ENCODE measurements at places on chromosomes 3 and 15.

DNA sequence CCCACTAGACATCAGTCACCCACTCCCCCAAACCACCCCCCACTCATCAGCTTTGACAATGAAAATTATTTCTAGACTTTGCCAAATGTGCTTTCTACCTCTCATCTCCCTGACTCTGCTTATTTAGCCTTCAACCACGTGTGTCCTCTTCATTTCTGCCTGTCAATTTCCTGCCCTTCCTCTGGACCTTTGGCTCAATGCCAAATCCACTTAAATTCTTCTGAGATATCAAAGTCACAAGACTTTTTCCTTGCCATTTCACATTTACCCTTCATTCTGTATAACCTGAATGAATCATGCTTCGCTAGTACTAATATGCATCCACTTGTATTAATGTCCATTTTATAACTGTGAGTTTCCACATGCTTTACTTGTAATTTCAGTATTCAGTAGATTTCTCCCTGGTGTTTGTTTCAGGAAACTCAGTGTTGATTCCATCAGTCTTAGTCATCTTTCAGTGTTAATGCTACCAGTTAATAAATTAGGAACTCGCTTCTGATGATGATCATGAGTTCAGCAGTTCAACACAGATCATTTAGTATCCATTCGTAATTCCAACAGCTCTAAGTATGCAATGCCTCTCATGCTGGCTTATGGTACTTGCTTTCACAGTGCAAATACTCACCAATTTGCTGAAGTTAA lies 128.2 kb upstream of the OSTN start:
- no peak for DNase-seq

DNA sequence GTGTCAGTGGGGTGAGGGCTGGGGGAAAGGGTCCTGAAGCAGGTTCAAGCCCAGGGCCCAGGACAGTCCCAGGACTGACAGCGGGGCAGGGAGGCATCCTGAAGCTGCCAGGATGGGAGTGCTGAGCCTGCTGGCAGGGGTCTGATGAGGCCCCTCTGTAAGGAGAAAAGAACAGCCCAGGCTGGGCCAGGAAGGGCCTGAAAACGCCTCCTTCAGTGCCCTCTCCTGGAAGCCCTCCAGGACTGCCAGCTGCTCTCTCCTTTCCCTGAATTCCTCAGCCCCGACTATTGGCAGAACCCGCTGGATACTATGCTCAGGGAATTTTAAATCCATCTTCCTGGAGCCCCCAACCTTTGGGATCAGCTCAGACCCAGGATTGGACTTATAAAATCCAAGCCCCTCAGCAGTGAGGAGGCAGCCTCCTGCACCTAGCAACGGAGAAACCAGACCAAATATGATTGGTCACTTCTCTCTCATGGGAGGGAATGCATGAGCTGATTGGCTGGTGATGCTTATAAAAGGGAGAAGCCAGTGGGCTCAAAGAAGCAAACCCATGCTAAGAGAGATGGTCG lies 203.5 kb upstream of the LINGO1 start:
- DNase-seq = no peak

- DNase-seq = no peak
Observed at GRCh38 chr15:101237251-101237650, 14.6 kb downstream of the CHSY1 start.

DNA sequence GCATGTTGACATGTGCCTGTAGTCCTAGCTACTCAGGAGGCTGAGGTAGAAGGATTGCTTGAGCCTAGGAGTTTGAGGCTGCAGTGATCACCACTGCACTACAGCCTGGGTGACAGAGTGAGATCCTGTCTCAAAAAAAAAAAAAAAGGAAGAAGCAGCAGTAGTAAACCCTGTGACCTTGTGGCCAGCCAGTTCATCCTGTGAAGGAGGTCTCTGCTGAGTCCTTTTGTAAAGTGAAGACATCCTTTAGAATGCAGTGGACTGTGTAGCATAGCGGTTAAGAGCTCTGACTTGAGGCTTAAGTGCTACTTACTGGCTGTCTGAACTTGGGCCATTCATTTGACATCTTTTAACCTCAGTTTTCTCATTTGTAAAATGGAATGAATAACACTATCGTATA lies 8.3 kb downstream of the EXOSC7 start:
- DNase-seq = no peak

DNA sequence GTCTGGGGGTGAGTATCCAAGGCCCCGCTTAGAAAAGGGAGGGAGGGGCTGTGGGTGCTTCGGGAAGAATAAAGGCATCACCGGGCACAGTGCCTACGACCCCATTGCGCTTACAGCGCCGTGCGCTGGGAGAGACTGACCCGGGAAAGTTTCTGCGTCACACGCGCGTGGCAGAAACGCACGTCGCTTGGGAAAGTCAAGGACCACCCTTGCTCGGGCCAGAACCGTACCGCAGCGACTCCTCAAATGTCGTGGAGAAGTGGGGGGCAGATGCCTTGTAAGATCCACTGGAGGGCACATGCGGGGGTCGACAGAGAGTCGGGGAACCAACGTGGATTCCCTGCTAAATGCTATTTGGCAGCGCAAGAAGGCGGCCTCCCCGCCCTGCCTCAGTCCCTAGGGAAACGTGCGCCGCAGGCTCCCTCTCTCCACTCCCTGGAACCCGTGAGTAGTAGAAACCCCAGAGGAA lies 2.4 kb downstream of the ADAMTS9 start:
- DNase-seq = peak; percentile 55

DNA sequence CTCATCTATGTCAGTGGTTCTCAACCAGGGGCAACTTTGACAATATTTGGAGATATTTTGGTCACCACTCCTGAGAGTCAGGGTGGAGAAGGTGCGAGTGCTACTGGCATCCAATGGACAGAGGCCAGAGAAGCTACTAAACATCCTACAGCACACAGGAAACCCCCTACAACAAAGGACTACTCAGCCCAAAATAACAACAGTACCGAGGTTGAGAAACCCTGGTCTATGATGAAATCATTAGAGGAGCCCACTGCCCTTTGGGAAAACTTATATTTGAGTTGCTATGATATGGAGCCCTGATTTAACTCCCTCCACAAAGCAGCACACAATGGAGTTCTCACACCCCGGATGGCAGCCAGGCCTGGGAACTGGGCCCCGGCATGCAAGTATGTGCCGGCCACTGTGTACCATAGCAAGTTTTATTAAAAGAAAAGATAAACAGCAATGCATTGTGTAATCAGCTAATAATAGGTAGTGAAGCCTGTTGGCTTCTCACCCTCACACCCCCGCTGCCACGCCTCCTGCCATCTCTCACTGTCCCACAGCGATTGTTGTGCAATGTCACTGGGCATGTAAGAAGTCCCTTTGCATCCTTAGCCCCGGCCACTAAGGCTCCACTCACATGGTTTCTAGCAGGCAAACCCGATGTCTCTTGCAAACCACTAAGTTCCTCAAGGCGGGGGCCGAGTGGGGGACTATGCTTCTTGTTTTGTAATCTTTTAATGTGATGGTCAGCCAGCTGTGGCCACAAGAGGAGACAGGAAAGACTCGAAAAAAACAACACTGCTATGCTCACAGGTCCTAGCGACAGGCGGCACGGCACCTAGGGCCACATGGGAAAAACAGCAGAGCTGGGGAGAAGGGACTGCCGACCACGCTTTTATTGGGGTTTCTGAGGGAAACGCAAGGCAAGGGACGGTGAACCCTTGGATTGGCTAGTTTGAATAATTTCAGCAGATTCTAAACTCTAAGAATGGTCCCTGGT lies 110.0 kb downstream of the AQP9 start:
- DNase-seq = no peak

- no peak for DNase-seq
Observed at GRCh38 chr3:12246497-12247163, 42.2 kb upstream of the PPARG start.

GRCh38 chr15:61198722-61199121 lies 30.4 kb downstream of the RORA start:
- DNase-seq = no peak

GRCh38 chr15:93341164-93341563 lies 252.2 kb upstream of the RGMA start:
- no peak for DNase-seq

DNA sequence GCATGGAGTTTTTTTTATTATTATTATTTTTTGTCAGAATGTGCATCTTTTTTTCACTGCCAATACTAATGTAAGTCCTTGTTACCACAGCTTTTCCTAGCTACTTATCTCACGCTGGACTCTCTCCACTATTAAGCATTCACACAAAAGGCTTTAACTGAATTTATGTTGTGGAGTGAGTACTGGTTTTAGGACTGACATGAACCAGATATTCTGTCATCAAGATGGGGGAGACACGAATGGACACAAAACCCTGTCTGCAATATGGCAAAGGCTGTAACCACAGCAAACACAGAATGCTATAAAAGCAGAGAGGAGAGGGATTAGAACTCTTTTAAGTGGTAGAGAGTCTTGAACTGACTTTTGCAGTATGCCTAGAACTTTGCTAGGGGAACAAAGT lies 592.2 kb upstream of the TBL1XR1 start:
- no peak for DNase-seq

DNA sequence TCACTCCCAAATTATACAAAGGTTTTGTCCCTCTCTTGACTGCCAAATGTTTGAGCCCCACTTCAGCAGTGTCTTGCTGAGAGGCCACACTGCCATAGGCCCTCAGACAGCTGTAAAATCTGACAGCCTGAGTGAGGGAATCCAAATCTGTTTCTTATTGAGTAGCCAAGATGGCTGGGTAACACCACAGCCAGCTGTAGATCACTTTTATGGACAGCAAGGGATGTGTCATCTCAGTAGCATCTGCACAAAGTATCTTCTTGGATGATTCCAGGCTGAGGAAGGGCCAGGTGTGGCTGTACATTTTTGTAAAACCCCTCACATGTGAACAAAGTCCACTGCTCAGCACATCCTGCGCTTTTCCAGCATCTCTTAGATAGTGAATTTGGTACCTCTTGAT lies 237.0 kb upstream of the LRTM1 start:
- DNase-seq = no peak

DNA sequence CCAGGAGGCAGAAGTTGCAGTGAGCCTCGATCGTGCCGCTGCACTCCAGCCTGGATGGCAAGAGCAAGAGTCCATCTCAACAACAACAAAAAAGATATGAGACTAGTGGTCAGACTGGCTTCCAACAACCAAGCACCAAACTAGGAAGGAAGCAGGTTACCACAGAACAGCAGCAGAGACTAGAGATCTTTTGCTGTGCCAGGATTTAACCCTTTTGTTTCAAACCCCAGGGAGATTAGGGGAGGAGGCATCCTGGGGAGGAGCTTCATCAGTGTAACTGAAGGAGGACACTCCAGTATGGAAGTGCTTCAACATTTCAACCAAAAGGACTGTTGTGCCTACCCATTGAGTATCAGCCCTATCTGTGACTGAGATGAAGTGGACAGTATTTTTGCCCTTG lies 240.3 kb downstream of the ZIC1 start:
- no peak for DNase-seq

DNA sequence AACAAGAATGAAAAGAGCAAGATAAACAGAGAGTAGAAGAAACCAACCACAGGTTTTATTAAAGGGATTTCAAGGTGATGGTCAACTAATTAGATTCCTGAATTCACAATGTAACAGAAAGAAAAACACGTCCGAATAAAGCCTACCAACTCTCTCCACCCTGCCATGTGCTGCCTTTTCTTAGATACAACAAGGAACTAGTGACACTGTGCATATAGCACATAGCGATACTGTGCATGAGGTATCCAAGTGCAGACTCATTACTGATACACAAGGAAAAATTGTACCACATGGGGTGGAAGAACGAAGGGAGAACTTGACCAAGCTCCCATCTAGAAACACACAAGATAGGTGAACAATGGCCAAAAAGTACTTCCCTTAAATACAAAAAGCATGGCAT lies 154.6 kb downstream of the MAGI1 start:
- no peak for DNase-seq

DNA sequence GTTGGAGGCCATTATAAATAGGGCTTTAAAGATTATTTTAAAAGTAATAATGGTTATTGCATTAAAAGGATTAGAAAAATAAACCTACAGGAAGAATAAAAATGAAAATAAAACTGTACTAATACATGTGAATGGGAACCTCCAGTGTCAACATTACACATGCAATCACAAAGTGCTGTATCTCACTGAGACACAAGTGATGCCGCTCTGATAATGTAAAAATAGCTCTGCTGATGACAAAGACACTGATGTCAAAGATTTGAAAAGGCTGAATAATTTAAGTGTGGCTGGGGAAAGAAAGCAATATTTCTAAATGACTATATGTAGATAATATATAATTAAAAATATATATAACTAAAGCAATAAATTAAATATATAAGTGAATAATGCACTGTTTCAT lies 129.1 kb upstream of the RAP2B start:
- DNase-seq = no peak

GRCh38 chr3:183697610-183698317 lies at the start of gene YEATS2:
Gene YEATS2, plus strand, starts transcription at chr3:183697797. Its CDS starts 17,366 bp downstream, at chr3:183715163.
- peak; percentile 61 for DNase-seq

- DNase-seq = no peak
Observed at GRCh38 chr3:187880851-187881250, 135.6 kb upstream of the BCL6 start.

GRCh38 chr3:159886050-159886449 lies 102.6 kb upstream of the IL12A start:
- no peak for DNase-seq

DNA sequence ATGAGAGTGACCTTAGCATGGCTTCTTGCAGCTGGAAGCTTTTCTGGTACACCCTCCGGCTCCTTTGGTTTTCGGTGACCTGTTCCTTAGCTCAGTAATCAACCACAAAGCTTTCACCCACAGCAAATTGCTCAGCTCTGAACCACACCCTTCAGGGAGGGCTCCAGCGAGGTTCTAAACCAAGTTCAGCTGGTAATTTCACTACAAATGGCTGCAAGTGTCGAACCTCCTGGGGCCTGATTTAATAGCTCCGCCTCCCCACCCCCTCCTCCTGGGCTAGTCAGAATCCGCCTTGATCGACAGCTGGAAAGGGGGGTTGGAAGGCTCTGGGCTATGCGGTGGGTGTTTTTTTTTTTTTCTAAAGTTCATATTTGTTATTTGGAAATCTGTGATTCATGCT lies 150.9 kb upstream of the MCTP2 start:
- no peak for DNase-seq

GRCh38 chr3:107325446-107325845 lies 51.8 kb upstream of the CCDC54 start:
- no peak for DNase-seq

- no peak for DNase-seq
Observed at GRCh38 chr3:31275038-31275572, 257.6 kb upstream of the STT3B start.

DNA sequence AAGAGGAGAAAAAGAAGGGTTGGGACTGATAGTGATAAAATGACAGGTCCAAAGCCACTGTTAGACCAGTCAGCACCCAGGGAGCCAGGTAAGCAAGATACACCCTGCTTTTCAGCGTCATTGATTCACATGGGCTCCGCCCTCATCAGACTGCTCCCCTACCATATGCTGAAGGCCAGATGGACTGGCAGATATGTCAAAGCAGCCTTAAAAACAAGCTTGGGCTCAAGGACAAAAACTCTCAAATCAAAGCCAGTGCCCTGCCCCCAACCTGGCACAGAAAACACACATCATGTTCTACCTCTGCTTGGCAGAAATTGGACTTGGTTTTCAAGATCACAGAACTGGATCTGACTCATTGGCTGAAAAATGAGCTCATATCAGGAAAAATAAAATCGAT lies 33.4 kb downstream of the SH3BP5 start:
- DNase-seq = no peak

Data from anterior cingulate cortex (tissue), 58 donors.